ENCODE measurements at places on chromosomes 12 and 14.
A peak's percentile ranks its signal among the peaks of the same experiment; 100 is the strongest.

DNA sequence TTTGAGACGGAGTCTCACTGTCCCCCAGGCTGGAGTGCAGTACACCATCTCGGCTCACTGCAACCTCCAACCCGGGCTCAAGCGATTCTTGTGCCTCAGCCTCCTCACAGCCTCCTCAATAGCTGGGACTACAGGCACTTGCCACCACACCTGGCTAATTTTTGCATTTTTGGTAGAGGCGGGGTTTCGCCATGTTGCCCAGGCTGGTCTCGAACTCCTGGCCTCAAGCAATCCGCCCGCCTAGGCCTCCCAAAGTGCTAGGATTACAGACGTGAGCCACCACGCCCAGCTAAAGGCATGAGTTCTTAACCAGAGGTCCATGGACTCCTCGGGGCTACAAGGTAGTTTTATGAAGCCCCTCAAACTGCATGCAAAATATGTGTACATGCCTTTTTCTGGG is 2.1 kb downstream of the SARNP start:
- no peak for DNase-seq

DNA sequence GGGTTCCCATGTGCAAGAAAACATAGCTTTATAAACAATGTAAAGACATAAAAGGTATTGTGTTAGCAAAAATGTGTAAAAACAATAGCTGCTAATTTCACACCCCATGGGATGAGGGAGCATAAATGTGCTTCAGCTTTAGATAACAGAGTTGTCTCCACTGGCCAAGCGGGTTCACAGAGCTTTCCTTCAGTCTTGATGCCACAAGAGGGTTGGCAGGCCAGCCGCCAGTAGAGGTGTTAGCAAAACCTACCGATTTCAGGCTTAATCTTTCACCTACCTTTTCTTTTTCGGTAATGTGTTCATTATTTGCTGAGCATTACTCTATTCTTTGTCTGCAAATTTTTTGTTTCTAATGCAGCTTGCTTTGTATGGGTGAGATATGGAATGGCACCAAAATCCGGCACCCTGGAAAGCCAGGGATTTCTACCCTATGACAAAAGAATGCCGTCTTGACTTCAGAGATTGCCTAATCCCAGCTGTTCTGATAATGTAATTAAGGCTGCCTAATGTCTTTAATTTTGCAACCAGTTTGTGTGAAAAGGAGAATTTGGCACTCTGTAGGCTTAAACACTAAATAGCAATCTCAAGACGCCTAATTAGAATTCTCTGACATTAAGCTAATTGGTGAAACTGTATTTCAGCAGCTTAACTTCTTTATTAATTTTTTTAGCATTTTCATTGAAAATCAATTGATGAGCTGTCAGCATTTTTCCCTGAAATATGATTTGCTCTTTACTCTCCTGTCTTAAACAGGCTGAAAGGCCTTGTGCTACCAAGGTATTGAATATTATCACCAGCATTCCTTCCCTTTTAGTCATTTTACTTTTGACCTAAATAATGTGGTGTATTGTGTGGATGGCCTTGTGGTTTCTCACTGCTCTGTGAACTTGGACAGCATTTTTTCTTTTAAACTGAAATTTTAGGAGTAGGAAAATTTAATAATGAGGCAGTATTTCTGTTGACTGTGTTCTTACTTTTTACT is 60.7 kb downstream of the POLR3B start:
- DNase-seq = no peak

DNA sequence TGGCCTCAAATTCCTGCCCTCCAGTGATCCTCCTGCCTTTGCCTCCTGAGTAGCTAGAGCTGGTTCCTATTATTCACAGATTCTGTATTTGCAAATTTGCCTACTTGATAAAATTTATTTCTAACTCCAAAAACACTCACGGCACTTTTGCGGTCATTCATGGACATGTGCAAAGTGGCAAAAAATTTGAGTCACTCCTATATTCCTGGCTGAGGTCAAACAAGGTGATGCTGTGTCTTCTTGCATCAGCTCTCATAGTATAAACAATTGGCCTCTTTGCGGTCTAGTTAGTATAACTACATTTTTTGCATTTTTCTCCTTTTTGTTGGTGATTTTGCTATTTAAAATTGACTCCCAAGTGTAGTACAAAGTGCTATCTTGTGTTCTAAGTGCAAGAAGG is 24.7 kb downstream of the ATF1 start:
- DNase-seq = no peak

DNA sequence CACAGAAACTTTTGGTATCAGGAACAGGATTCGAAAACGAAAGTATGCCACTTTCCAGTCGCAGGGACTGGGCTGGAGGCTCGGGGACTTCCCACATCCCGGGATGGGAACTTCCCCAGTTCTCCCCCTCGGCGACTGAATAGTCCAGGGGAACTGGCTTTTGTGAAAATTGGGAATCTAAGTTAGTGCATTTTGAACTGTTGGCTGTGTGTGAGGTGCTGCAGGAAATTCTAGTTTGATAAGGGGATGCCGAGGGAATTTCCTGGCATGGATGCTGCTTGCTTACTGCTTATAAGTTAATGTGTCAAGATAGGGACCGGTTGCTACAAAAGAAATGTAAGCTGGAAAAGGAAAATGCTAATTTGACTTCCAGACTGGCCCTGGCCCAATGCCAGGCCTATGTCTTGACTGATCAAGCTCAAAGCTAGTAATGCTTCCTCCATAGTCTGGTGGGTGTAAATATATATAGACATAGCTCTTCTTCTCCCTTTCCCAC is 73.4 kb upstream of the EIF5 start:
- peak; percentile 43 for DNase-seq

DNA sequence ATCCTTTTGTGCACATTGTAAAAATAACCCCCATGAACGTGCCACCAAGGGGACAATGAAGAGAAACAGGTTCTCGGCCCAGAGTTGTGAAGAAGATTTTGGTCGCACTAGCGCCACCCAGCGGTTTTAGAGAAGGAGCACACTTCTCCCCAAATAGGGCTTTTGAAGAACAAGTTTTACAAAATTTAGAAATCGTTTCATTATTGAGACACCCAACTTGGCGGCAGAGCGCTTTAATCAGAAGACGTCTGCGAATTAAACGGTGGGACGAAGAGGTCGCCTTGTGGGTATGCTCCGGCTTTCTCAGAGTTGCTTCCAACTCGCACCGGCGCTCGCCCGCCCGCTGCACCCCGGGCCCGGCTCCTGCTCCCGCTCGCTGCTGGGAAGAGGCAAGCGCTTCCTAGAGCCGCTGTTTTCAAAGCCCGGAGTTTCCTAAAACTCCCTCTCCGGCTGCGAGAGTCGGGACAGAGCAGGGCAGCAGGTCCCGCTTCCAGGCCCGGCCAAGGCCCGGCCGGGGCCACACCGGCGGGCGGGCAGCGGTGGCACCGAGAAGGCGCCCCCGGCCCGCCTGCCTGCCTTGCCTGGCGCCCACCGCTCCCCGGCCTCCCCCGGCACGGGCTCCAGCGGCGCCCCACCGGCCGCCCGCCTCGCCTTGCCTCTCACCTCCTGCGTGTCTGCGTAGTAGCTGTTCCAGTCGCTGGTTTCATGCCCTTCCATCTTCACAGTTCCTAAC is 645 bp downstream of the FOXA1 start:
- peak; percentile 62 for DNase-seq

DNA sequence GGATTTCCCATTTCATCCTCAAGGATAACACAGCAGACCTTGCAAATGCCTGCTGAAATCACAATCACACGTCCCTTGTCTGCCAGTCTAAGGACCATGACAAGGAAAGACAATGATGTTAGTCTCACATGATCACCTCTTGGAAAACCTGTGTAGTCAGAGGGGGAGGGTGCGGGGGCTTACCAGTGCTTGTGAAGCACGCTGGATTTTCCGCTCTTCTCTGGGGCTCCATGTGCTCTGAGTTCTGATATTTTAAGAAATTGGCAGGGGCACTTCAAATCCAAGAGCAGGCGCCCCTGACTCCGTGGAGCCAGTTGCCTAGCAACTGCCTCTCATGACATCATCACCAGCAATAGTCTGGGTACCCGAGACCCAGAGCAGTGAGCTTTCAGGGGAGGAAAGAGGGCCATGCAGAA is 200.9 kb upstream of the C14orf180 start:
- DNase-seq = no peak

DNA sequence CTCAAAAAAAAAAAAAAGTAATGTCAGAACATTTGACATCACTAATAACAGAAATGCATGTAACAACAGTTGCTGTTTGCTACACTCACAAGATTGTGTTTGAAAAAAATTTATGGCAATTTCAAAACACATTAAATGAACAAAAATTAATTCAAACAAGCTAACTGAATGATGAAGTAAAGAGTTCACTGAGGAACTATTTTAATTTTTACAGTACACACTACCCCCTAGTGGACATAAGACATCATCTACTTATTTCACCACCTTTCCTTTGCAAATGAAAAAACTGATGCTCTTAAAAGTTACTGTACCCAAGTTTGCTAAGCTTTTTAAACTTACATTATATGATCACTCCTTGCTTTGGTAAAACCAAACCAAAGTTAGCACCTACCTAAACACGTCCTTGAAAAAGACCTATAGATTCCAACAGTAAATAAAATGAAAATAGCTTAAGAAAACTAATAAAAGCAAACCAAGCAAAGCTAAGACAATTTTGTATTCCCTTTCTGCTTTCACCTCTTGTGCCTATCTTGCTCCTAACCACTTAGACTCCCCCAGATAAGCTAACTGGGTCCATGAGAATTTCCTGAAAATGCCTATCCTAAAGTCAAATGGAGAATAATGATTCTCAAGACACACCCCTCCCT is 22.2 kb downstream of the UBE2N start:
- no peak for DNase-seq
